ENCODE measurements at places on chromosomes 11 and 22.
A peak's percentile ranks its signal among the peaks of the same experiment; 100 is the strongest.

DNA sequence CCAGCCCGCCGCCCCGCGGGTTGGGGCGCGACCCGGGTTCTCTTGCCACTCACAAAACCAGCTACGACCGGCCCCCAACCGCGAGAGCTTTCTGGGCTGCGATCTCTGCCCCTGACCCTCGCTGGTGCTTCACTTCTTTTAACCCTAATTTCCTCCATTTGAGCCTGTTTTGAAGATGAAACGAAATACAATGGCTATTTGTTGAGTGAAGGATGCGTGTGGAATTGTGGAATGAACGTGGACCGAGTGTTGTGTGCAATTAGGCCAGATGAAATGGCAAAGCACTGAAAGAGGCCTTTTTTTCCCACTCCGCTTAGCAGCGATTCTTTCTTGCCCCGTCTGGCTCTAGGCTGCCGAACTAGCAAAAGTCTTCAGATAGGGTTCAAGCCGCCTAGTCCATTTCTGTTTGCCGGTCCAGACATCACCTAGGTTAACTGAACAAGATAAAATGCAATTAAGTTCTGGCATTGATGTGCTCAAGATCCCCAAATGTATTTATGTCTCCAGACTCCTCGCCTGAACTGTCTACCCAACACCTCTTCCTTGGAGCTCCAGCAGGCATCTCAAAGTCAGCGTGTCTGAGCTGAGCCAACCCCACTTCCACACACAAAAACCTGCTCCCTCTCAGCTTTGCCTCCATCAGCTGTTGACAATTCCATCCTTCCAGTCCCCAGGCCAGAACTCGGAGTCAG, 471 bp upstream of the TMEM184B start:
- DNase-seq, result no peak

DNA sequence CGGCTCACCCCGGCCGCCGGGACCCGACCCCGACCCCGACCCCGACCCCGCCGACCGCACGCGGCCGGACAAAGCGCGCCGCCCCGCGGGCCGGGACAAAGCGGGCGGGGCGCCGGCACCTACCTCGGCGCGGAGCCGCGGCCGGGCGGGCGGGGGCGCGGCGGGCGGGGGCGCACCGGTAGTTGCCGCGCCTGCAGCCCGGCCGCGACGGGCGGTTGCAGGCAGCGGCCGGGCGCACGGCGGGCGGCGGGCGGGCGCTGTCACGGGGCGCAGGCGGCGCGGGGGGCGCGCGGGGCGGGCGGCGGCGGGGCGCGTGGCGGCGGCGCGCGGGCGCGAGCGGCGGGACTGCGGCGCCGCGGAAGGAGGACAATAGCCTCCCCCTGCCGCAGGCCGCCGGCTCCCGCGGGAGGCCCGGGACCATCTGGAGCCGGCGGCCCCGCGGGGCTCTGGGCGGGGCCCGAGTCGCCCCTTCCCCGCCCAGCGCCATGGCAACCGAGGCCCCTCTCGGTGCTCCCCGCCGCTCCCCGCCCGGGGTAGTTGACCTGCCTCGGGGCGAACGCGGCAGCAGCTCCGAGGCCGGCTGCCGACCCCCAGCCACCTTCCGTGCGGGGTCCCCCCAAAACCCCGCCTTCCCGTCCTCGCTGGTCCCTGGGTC, 851 bp downstream of the SPTBN2 start:
- DNase-seq, result no peak

- peak; percentile 14 for DNase-seq
Measured at GRCh38 chr22:29782061-29782845, 15.1 kb downstream of the UQCR10 start.

DNA sequence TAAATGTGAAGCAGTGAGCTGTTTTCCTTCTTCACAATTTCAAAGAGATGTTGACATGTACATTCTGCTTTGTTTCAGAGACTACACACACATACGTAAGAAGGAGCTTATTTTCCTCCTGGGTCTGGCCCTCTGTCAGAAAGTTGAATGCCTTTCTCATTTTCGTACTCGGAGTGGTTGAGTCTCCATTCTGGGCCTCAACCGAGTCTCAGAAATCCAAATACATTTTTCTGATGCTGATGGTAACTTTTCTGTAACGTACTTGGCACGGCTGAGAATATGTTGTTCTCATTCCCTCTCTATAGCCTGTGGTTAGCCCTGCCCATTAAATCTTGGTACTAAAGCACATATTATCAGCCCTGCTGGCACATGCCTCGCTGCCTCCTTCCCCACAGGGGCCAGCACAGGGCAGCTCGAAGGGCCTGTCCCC, 25.3 kb downstream of the PARVA start:
- no peak for DNase-seq

DNA sequence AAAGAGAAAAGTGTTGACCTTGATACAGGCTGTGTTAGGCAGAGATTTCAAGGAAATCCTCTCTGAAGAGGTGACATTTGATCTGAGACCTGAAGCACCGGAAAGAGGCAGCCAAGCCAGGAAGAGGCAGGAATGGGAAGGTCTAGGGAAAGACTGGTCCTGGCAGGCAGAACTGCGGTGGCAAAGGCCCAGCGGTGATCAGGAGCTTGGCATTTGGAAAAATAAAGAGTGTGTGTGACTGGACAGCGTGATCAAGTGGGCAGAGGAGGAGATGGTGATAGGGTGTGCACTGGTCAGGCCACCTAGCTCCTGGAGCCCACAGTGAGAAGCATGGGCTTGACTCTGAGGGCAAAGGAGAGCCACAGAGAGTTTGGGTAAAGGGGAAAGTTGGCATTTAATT, 27.2 kb upstream of the GAB4 start:
- DNase-seq, result no peak

GRCh38 chr22:29044657-29045176, 16.9 kb downstream of the C22orf31 start:
- peak; percentile 73 for DNase-seq

- DNase-seq, result peak; percentile 26
Measured at GRCh38 chr11:34208266-34209135, 103.1 kb downstream of the NAT10 start.

GRCh38 chr11:76578654-76579055, 91.9 kb downstream of the LRRC32 start:
- peak; percentile 17 for DNase-seq

- DNase-seq, result no peak
Measured at GRCh38 chr11:10116588-10116987, 177.4 kb downstream of the SBF2 start.

GRCh38 chr11:120662071-120662676, 150.6 kb downstream of the GRIK4 start:
- DNase-seq, result no peak

DNA sequence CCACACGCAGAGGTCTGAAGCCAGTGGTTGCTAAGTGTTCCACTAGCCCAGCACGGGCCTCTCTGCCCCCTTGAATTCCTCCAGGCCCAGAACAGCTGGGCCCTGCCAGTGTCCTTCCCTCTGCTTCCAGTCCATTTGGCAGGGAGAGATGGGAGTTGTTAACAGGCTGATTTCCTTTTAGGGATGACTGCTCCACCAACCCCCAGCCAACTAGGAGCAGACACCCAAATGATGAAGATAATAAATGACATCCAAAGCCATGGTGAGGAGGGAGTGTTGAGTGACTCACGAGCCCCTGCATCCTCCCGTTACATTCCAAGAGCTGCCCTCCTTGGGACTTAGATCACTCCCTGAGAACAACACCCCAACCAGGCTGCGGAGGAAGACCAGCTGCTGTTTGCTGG, 20.6 kb downstream of the PARVA start:
- DNase-seq, result peak; percentile 97
